Mucosa of gallbladder (tissue), 1 donor: ENCODE measurements at places on chromosomes 2 and 18.

GRCh38 chr2:166240387-166241313, 112.8 kb upstream of the SCN1A start:
- no peak for DNase-seq

DNA sequence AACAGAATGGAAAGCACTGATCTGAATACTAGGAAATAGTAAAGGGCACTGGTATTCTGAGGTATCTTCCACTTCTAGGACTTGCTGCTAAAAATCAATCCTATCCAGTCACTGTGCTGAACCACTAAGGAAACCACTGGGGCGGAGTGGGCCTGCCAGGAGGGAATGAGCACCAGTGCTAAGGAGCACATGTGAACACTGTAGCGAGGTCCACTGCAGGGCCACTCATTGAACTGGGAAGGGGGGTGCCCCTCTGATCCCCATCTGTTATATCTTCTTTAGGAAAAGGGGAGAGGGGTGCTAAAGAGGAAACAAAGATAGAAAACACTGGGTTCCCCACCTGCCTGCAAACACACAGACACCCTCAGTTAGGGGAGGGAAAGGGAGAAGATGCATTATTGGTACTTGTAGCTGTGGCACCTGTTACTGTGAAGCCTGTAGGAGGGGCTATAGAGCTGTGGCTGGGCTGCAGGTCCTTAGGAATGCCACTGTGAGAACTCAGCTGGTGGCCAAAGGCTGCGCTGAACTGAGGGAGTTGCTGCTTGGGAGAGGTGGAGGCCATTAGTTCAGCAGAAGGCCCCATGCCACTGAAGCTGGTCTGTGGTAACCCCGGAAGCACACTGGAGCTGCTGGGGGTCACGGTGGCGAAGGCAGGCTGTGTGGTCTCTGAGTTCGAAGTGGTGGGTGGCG, 81.8 kb downstream of the INO80D start:
- no peak for DNase-seq

GRCh38 chr2:215405722-215406581, 29.9 kb downstream of the FN1 start:
- DNase-seq = no peak

GRCh38 chr2:18094277-18094676, 215.8 kb downstream of the KCNS3 start:
- no peak for DNase-seq

GRCh38 chr18:26440644-26441043, 107.7 kb downstream of the KCTD1 start:
- DNase-seq = no peak

GRCh38 chr2:197152451-197153228, 157.9 kb downstream of the ANKRD44 start:
- DNase-seq = no peak

DNA sequence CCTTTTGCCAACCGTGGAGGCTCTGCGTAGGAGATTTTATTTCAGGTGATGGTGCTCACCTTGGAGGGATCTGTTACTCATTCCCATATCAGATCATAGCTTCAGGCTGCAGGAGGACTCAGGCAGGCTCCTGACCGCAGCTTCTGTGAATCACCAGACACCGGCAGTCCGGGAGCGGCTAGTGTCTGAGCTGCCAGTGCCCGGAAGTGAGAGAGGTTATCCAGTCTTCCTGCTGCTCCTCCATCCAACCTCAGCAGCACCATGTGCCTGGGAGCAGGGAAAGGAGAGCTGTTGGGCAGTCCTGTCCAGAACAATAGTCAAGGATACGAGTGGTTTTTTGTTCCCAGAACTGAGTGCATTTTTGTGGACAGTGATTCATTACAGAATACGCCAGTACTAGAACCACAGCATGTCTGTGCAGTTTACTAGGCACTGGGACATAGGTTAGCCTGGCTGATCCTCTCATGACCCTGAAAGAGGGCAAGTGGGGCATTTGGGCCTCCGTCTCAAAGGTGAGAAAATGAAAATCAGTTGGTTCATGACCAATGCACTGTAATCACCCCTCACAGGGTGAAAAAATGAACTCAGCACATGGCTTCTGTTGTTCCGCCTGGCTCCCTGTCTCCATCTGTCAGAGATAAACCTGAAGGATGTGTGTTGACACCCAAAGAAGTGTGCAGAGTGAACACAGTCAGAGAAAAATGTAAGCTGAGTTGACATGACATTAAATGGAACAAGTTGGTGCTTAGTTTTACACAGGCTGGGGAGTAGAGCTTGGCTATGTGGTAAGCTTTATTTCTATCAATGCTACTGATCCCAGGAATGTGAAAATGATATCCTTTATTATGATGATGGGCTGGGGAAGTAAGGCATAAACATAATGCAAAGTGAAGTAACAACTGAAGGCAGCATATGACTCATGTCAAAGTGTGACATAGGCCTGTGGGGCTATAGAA, 12.2 kb downstream of the FHOD3 start:
- DNase-seq = peak; percentile 29

GRCh38 chr2:45770811-45771210, 119.3 kb downstream of the PRKCE start:
- no peak for DNase-seq

GRCh38 chr18:23890589-23890988, 124.0 kb upstream of the TTC39C start:
- DNase-seq = no peak

GRCh38 chr2:27671235-27671634, 7.5 kb downstream of the SLC4A1AP start:
- no peak for DNase-seq
